ENCODE measurements at places on chromosomes 6 and 20.
A peak's percentile ranks its signal among the peaks of the same experiment; 100 is the strongest.

DNA sequence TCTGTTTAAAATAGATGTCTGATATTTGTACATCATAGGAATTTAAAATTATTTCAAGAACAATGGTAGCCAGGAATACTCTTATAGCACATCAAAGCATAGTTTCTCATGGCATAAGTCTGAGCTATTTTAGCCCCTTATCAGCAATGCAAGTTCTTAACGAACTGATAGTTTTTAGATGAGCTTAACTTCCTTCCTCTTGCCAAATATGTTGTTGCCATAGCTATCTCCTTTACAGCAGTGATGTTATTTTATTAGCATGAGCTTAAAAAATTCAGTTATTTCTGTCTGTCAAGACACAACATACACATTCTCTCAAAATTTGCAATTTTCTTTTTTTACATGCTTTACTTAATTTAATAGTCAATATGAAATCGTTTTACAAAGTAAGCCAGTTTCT, 867.2 kb downstream of the PHF3 start:
- no peak for DNase-seq

DNA sequence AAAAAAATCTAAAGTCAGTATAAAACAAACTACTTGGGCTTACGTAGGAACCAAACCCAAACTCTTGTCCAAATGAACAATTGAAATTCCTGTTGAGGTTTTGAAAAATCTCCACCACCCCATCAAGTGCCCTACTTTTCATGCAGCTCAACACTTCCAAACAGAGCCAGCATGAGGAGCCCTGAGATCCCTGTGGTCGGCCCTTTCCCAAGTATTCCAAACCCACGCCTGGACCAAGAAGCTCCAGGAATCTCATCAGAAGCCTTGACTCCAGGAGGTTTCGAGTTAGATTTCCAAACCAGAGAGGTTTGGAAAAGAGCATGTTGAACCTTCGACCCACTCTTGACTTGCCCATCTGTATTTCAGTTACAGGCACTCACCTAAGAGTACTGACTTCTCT, 179.3 kb downstream of the MTFR2 start:
- DNase-seq, result no peak

- DNase-seq, result no peak
Observed at GRCh38 chr20:34365765-34366213, 2.7 kb downstream of the ITCH start.

GRCh38 chr6:41191569-41191968, 9.4 kb downstream of the TREML2 start:
- no peak for DNase-seq

DNA sequence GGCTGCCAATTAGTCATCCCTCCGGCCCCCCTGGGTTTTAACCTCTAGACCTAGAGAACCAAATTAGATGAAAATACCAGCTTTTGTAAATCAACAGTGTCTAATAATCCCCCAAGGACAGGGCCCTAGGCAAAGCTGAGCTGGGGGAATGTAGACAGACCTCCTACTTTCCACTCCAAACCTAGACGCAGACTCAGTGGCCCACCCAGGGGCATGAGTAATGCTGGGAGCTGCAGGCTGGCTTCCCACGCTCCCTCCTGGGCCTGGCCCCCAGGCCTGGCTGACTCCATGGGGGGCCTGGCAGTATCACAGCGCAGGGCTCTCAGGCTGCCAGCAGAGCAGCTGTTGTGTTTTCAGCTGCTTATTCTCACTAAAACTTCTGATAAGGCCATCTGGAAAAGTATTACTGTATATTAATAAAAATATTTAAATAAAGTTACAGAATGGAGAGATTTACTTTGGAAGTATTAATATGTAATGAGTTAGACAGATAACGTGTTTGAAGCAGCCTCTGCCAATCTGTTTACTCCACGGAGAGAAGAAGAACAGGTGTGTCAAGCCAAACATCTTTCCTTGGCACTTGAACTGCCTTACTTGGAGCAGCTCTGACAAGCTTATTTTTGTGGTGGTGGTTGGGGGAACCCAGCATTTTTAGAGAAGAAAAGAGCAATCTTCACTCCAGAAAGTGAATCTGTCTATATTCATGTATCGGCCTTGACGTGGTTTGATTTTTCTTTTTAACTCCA, 144.0 kb upstream of the AGPAT4 start:
- DNase-seq, result peak; percentile 99

GRCh38 chr20:41182296-41183212, 45.2 kb downstream of the PLCG1 start:
- DNase-seq, result no peak

DNA sequence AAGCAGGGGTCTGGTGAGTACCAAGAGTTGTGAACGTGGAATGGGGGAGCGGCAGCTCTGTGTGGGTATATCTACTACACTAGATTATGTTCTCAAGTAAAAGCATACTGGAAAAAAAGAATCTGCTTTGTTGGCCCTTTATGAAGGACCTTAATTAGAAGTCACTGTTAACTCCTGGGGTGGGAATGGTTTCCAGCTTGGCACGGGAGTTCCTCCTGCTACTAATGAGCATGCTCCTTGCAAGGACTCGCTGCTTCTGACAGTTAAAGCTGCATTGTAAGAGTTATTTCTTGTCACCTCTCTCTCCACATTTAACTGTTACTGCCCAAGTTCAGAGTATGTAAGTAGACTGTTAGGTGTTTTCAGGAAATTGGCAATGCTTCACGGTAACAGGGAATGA, 292.7 kb downstream of the ZFAND3 start:
- no peak for DNase-seq

- no peak for DNase-seq
Observed at GRCh38 chr6:116239856-116240255, 14.0 kb downstream of the TSPYL4 start.

DNA sequence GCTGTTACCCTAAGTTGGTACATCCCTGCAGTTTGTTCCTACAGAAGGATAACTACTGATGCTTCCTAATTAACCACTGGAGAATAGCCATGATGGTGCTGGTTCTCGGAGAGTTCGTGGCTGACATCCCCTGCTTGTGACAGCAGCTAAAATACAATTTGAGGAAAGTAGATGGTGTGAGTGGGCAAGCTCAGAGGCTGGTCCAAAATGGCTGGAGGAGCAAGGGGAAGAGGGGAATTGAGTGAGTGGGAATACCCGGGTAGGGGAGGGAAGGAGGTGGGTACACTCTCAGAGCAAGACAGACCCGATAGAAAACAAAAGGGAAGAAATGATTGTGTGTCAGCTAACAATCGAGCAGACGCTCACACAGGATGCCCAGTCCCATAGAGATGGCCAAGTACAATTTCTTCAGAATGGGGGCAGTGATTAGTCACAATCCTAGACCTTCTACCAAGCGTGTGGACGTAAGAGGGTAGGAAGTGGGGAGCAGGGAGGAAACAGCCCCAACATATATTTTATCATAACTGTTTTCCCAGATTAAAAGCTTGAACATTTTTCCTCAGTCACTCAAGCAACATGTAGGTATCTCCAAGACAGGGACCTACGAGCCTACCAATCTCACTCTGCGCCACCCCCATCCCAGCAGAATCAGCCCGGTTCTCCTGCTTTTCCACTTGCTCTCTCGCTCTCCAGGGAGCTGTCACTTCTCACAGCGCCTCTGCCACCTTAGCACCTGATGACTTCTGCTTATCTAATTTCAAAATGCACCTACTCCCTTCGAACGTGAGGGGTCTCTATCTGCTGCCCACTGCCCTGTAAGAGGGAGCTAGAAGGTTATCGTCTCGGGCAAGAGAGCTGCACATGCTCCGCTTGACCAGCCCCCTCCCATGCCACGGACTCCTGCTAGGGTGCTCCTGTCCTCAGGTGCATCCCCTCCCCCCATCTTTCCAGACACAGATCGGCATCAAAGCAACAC, 26.2 kb downstream of the RIPOR2 start:
- DNase-seq, result no peak

DNA sequence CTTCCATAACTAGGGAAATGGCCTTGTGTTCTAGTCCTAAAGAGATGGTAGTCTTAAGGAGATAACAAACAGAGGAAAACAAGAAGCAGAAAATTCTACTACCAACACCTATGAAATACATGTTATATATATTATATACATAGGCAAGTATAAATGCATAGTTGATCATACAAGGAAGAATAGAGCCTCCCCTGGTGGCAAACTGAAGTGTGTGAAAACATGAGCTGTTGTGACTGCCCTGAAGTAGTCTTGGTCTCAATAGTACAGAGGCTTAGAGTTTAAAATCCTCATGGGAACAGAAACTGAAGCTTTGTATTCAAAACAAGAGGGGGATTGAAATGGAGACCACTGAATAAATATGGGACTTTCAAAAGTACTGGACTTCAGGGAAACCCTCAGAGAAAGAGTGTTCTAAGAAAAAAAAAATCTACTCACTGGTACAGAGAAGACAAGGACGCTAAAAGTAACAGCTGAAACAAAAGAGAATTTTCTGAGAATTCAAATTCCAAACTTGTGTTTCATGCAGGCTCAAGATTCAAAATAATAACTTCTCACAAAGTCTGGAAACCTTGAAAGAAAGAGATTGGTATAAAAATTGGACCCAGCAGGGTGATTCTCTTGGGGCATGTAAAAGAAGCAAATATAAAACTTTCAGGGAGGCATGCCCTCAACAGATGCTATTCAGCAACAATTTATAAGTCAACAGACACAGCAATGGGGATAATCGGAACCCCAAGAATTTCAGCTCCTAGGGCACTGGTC, 59.7 kb upstream of the SAMD3 start:
- DNase-seq, result no peak

DNA sequence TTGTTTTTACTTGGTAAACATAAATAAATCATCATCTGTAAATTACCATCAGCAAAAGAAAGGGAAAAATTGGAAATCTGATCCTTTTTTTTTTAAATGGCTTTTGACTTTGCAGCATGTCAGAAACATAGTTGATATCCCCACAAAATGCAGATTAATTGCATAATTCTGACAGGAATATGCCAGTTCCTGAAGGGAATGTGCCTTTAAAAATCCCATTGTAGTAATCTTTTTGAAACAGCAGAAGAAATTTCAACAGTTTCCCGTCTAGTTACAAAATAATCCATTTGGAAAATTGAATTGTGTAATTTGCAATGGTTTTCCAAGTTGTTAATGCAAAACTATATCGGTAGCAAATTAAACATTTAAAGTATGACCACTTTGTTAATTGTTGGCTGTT, 95.2 kb downstream of the DOK5 start:
- no peak for DNase-seq

Data from skeletal muscle cell (primary cell).